ENCODE measurements at places on chromosomes 6 and 20.

- no peak for DNase-seq
Measured at GRCh38 chr6:17036065-17036393, 65.8 kb upstream of the STMND1 start.

GRCh38 chr20:1526896-1527295, 30.6 kb downstream of the SIRPD start:
- no peak for DNase-seq

DNA sequence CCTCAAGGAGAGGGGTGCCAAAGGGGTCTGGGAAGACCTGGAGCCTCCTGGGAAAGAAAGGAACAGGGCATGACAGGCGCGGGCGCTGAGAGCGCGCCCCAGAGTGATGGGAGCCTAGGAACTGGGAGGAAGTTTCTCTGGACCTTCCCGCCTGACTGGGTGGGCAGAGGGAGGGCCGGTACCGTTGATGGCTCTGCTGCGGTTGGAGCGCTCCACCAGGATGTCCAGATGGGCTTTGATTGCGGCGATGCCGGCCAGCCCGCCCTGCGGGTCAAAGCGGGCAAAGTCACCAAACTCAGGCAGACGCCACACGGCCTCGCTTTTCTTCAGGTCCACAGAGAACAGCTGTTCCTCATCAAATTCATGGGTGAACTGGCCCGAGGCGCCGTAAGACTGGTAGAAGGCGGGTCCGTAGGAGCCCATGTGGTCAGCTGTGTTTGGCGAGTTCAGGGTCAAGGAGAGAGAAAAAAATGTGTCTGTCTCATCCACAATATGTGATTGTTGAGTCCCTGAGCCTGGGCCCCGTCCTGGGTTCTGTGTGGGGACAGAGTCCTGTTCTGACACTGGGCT, 1.5 kb downstream of the HLA-DOA start:
- DNase-seq, result no peak

- DNase-seq, result no peak
Measured at GRCh38 chr20:45235995-45236394, 14.8 kb downstream of the SEMG2 start.

GRCh38 chr6:52157301-52157941, 28.8 kb upstream of the IL17A start:
- no peak for DNase-seq

GRCh38 chr6:104418125-104418524, 441.6 kb downstream of the HACE1 start:
- no peak for DNase-seq

DNA sequence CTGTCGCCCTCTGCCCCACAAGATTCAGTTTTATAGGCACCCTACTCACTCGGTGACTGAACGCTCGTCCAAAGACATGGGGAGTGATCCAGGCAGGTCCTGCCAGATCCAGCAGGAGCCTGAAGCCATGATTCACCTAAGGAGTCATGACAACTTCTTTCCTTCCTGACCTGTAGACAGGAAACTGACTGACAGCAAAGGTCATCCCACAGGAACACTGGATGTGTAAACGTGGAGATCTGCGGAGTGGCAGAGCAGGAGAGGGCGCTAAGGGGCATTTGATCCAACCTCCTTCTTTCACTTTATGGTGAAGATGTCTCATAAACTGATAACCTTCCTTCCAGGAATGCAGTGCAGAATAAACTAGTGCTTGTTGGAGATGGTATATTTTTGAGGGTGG, 192.2 kb downstream of the GJA10 start:
- DNase-seq, result no peak

GRCh38 chr6:14730654-14731053, 515.2 kb upstream of the JARID2 start:
- no peak for DNase-seq

GRCh38 chr6:42532038-42532669, 31.7 kb upstream of the UBR2 start:
- no peak for DNase-seq

GRCh38 chr20:36887752-36888090, 11.8 kb downstream of the TLDC2 start:
- no peak for DNase-seq

GRCh38 chr20:881051-881782, 34.9 kb downstream of the ANGPT4 start:
- DNase-seq, result no peak

DNA sequence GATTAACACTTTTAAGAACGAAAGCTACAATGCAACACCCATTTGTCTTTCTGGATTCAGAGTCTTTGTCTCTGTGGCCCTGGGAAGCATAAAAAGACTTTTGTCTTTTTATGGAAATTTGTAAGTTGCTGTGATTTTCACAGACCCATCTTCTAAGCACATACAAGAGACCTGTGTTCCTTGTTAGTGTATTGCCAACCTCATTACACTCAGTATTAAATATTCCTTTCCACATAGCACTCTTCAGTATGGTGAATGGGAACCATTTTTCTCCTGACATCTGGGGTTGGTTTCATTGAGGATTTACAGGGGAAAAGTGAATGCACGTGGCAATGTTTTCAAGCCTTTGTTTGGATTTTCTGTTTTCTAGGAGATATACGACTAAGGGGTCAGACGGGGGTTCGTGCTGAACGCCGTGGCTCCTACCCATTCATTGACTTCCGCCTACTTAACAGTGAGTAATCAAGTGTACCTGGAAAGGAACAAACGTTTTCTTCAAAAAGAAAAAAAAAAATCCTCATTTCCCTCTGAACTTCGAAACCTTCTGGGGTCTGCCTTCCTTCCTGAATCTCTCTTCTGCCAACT, 141.7 kb downstream of the MTFR2 start:
- DNase-seq, result no peak

DNA sequence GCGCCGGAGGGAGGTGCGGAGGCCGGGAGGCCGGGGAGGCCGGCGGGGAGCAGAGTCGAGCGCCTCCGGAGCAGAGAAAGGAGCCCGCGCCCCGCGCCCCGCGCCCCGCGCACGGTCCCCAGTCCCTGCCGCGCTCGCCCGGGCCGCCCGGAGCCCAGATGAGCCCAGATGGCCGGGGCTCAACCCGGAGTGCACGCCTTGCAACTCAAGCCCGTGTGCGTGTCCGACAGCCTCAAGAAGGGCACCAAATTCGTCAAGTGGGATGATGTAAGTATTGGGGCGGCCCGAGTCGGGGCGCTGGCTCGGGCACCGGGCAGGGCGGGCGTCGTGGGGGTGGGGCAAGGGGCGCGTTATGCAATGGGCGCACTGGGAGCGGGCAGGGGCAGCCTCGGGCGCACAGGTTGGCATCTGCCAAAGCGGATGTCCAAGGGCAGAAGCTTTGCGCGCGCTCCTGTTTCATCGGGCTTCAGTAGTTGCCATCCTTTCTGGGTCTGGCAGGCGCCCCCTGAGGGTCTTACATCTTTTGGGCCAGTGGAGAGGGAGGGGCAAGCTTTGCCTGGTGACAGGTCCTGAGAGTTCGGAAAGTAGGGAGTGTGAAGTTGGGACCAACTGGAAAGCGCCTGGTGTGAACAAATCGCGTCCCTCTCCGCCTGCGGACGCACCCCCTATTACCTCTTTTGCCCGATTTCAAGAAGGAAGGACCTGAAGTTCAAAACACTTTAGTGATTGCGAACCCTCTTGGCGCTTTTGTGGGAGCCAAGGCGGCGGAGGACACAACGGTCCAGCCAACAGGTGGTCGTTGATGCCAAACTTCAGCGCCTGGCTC, 631 bp downstream of the PLCB1 start:
- DNase-seq, result no peak

GRCh38 chr6:72969666-72970065, 255.6 kb downstream of the KHDC1L start:
- no peak for DNase-seq

GRCh38 chr6:138115201-138115600, 8.0 kb upstream of the PERP start:
- no peak for DNase-seq

- no peak for DNase-seq
Measured at GRCh38 chr6:166446146-166446545, 63.4 kb upstream of the MPC1 start.

- no peak for DNase-seq
Measured at GRCh38 chr20:13402171-13402760, 181.2 kb downstream of the ISM1 start.

DNA sequence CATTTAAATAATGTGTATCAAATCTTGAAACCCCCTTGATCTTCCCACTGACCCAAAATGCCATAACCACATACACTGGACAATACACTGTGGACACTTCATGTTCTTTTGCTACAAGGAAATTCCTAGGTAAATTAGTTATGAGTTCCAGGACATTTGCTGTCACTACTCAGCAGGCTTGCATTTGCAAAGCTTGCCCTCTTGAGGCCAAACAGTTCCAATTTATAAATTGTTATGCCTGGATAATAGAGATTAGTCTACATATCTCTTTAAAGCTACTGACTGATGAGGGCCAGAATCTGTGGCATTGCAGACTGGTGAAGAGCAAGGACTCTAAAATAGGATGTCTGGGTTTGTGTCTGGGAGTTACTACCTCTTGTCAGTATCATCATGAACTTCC, 17.4 kb upstream of the RAB32 start:
- DNase-seq, result no peak

DNA sequence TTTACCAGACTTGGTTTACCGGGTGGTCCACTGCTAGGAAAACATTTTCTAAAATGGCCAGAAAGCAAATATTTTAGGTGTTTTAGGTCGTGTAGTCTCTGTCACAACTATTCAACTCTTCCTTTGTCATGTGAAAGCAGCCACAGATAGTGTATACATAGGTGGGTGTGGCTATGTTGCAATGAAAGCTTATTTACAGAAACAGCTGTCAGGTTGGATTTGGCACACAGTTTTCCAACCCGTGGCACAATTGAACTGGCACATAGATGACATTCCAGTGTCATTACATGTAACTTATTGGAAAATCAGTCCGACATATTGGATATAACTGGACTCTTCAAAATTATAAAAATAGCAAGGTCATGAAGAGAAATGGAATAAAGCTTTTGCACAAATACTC, 68.9 kb upstream of the KCNQ5 start:
- DNase-seq, result no peak

DNA sequence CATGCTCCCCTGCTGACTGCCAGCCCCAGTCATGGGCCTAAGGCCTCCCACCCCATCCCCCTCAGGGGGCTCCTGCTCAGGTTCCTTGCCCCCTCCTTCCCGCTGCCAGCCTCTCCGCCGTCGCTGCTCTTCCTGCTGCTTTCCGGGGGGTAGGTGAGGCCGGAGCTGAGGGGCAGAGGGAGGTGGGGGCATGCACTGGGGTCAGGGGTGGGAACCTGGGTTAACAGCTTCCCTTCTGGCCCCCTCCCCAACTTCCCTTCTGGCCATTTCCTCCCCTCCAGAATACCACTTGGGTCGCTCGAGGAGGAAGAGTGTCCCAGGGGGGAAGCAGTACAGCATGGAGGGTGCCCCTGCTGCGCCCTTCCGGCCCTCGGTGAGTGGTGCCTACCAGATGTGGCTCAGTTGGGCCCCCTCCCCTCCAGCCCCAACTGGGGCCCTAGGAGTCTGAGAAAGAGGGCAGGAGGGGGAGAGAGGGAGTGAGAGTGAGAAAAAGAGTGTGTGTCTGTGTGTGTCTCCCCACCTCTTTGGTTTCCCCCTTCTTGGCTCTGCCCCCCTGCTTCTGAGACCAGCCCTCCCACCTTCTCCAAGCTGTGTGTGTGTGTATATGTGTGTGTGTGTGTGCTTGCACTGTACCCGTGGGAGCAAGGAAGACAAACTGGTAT, 12.1 kb downstream of the SYNGAP1 start:
- DNase-seq, result no peak

DNA sequence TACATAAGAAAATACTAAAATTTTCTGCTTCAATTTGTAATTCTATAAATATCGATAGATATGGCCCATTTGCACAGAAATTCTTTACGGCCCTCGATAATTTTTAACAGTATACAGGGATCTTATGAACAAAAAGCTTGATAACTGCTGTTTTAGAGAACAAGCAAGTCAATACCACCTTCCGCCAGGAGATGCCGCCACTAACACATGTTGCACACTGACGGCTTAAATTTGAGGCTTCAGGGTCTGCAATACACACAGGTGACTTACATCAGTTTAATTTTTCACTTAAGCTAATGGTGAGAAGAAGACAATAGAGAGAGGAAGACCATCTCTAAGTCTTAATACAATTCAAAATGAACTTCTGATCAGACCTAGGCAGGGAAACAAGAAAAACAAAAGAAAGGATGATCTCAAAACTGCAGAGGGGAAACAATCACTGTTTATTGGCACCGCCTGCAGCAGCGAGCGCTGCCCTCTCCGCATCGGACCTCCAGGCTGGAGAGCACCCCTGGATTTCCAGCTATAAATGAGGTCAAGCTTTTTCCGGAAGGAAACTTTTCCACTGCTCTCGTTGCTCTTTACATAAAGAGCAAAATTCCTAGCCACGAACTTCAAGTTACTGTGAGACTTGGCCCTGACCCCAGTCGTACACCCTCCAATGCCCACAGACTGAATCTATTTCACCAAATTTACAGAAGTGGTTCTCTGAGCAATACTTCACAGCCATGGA, 53.9 kb downstream of the OTOR start:
- no peak for DNase-seq

DNA sequence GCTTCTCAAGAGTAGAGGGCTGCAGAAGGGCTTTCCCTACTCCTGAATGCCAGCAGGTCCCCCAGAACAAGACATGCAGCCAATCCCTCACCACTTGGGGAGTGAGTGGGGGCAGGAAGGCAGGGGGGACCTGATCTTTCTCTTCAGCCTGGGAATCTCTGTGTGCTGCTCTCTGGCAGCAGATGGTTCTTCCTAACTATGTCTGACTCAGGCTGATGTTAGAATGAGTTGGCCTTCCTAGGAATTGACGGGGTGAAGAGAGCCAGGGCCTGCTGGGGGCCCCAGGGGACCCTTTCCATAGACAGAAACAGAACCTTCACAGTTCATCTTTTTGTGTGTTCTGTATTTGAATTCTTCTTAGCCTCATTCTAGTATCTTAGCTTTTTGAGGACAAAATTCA, 29.0 kb upstream of the TCP11 start:
- no peak for DNase-seq

DNA sequence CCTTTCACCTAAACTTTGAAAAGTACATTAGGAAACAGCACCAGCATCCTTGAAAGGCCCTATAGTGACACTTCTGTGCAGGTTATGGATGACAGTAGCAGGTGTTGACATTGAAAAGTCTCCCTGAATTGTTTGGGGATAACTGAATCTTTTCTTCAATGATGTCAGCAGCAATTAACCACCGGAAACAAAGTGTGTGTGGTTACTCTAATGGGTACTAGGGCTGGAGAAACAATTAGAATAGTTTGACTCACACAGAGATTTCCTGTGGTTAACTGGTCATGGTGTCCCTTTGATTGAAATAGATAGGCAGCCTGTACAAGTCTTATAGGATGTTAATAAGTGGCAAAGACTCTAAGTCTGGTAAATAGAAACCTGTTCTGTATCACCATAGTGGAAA, 189.1 kb downstream of the TBX18 start:
- DNase-seq, result no peak

DNA sequence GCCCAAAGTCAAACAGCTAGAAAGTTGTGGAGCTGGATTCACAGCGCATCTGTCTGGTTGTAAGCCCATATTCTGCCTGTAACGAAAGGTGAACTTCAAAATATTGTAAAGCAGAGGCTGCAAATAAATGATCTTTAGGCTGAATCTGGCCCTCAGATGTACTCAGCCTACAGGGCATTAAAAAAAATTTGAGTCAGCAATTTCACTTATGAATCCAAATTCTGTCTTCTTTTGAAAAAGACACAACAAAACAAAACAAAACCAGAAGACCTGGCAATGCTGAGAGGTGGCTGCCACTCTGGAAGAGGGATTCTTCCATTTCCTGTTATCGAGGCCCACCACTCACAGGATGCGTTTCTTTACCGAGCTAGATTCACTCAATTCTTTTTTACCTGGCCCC, 7.1 kb downstream of the LAMA4 start:
- DNase-seq, result no peak

- no peak for DNase-seq
Measured at GRCh38 chr6:15368186-15368585, 122.3 kb downstream of the JARID2 start.

- DNase-seq, result no peak
Measured at GRCh38 chr6:33720998-33721397, 9.5 kb upstream of the UQCC2 start.

Measured in left forelimb (tissue), 1 donor.